ENCODE measurements at places on chromosomes 16 and 17. TPM values are rescaled to one million over a fixed set of nuclear protein-coding genes. Genes with fewer than 3 reads are reported as not detected.

The KRTAP9-8 gene
- not detected for polyA plus RNA-seq

The NXN gene
- 50.3 TPM for polyA plus RNA-seq

The CD300LG gene
- 1.9 TPM for polyA plus RNA-seq

The SLC16A6 gene
- polyA plus RNA-seq, result 0.47 TPM

The PERCC1 gene
- polyA plus RNA-seq, result 1.2 TPM

The CHST5 gene
- 1.5 TPM for polyA plus RNA-seq

The TBC1D3H gene
- polyA plus RNA-seq, result not detected

The HSD17B2 gene
- 0.63 TPM for polyA plus RNA-seq

The C16orf54 gene
- 0.33 TPM for polyA plus RNA-seq

The FBXL19 gene
- polyA plus RNA-seq, result 17.8 TPM

The HOXB8 gene
- 0.93 TPM for polyA plus RNA-seq

The TNP2 gene
- not detected for polyA plus RNA-seq

The SLC22A31 gene
- 0.84 TPM for polyA plus RNA-seq

The KCNJ18 gene
- not detected for polyA plus RNA-seq

The MTSS2 gene
- 106 TPM for polyA plus RNA-seq

The SDR42E2 gene
- 0.22 TPM for polyA plus RNA-seq

The CACNG1 gene
- polyA plus RNA-seq, result not detected

The FAM117A gene
- 23.1 TPM for polyA plus RNA-seq

The PTX4 gene
- polyA plus RNA-seq, result 0.20 TPM

The CPSF4L gene
- polyA plus RNA-seq, result 0.24 TPM

The NPLOC4 gene
- polyA plus RNA-seq, result 52.5 TPM

The PITPNM3 gene
- 6.3 TPM for polyA plus RNA-seq

The DCTPP1 gene
- 40.5 TPM for polyA plus RNA-seq

The MEAK7 gene
- polyA plus RNA-seq, result 21.4 TPM

The RAB37 gene
- polyA plus RNA-seq, result 10.5 TPM

The PRAC2 gene
- not detected for polyA plus RNA-seq

The UQCRC2 gene
- polyA plus RNA-seq, result 242 TPM

The IKZF3 gene
- 1.8 TPM for polyA plus RNA-seq

The RNF135 gene
- 15.7 TPM for polyA plus RNA-seq

The EIF5A gene
- 213 TPM for polyA plus RNA-seq

The ALOX15 gene
- polyA plus RNA-seq, result 2.8 TPM

The IGF2BP1 gene
- 32.1 TPM for polyA plus RNA-seq

The OR1E2 gene
- polyA plus RNA-seq, result not detected

The COIL gene
- 30.9 TPM for polyA plus RNA-seq

The UTS2R gene
- polyA plus RNA-seq, result not detected

The B3GNT9 gene
- 20.3 TPM for polyA plus RNA-seq

The KCNH6 gene
- 1.2 TPM for polyA plus RNA-seq
